ENCODE measurements at places on chromosomes 1 and 21. TPM values are rescaled to one million over a fixed set of nuclear protein-coding genes. Genes with fewer than 3 reads are reported as not detected.

Gene TTC24
- total RNA-seq = not detected

Gene FAM151A
- not detected for total RNA-seq

Gene LCE1C
- not detected for total RNA-seq

Gene FAM177B
- not detected for total RNA-seq

Gene TSPAN2
- total RNA-seq = 2.5 TPM

Gene MAB21L3
- 0.18 TPM for total RNA-seq

Gene ADARB1
- 2.1 TPM for total RNA-seq

Gene APOBEC4
- not detected for total RNA-seq

Gene OR2T29
- not detected for total RNA-seq

Gene NOS1AP
- total RNA-seq = not detected

DNA sequence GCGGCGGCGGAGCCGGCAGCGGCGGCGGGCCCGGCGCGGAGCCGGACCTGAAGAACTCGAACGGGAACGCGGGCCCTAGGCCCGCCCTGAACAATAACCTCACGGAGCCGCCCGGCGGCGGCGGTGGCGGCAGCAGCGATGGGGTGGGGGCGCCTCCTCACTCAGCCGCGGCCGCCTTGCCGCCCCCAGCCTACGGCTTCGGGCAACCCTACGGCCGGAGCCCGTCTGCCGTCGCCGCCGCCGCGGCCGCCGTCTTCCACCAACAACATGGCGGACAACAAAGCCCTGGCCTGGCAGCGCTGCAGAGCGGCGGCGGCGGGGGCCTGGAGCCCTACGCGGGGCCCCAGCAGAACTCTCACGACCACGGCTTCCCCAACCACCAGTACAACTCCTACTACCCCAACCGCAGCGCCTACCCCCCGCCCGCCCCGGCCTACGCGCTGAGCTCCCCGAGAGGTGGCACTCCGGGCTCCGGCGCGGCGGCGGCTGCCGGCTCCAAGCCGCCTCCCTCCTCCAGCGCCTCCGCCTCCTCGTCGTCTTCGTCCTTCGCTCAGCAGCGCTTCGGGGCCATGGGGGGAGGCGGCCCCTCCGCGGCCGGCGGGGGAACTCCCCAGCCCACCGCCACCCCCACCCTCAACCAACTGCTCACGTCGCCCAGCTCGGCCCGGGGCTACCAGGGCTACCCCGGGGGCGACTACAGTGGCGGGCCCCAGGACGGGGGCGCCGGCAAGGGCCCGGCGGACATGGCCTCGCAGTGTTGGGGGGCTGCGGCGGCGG is 1.0 kb downstream of the ARID1A start:
- no peak for DNase-seq

GRCh38 chr1:187236676-187237075 is 407.9 kb downstream of the PLA2G4A start:
- DNase-seq = no peak

DNA sequence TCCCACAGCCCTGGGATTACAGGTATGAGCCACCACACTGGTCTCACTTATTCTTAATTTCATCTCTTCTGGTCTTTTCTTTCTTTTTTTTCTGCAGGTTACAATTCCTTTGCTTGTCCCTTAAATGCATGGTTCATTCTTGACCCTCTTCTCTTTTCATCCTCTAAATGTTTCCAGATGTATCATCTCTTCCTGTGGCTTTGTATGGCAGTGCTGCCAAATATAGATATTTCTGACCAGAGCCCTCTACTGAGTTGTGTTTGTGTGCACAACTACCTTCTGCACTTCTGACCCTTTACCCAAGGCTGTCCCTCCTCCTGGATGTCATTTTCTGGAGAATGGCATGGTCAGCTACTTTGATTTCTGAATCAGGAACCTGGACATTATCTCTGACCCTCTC is 32.5 kb downstream of the OLFML3 start:
- peak; percentile 37 for DNase-seq

- no peak for DNase-seq
Observed at GRCh38 chr21:24988941-24989340, 618.3 kb downstream of the MRPL39 start.

DNA sequence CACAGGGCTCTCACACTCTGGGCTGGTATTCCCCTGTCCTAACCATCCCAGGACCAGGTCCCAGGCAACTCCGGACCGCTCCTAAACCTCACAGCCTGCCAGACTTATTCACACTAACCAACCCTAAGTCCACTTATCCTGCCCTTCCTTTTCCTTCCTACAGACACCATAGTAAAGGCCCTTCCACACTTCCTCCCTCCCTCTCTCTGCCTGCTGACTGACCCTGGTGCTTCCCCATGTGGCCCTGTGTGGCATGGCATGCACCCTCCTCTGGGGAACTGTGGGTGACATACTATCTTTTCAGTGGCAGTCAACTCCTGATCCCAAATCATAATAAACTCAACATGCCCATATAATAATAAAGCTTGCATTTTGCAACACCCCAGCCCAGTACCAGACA is 155.1 kb upstream of the DNAH14 start:
- no peak for DNase-seq

DNA sequence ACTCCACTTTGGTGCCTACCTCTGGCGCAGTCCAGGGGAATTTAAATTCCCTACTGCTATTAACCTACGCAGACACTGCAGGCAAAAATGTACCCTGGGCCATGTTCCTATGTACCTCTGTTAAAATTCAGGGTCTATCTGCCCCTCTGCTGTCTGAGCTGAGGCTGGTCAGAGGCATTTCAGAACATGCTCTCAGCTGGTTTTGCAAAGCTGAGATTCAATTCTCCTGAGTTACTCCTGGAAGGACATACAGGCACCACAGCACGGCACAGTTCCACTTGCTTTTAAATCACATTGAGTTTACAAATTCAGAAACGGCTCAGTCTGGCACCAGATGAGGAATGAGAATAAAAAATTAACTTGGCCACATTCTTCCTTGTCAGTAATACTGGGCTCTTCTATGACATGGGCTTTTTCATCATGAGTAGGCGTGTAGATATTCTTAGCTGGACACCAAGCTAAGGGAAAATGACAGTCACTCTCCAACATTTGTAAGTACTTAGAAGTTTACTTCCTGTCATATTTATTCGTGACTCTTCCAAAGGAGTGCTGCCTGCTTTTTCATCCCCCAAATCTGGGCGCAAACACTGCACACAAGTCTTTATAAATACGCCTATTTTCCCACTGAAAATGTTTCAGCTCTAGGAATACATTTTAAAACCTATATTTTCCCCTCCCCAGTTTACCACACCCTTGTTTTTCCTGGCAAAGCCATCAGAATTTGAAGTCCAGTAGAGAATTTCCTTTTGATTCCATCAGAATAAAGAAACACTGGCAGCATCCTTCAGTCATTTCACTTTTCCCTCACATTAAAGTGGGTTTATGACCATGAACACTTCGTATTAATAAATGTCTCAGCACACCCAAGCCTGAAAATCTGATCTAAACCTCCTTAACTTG is 1.9 kb downstream of the C1orf198 start:
- DNase-seq = peak; percentile 72

GRCh38 chr1:17016317-17016661 is 4.6 kb upstream of the ATP13A2 start:
- peak; percentile 41 for DNase-seq

- no peak for DNase-seq
Observed at GRCh38 chr1:17667641-17668040, 87.5 kb upstream of the ACTL8 start.

DNA sequence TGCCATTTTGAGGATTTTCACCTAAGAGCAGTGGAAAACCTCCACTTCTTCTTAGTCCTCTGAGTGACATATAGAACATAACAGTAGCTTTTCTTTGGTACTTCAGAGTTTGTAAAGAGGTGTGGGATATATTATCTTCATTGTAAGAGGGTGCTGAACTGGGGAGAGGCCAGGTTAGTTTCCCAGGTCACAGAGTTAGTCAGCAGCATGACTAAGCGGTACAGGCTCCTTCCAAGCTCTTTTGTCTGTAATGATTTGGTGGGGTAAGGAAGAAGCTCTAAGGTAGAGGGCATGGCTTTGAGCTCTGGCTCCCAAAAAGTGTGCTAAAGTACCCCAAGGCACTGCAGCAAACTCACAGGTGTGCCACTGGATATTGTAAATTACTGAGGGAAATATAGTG is 325.0 kb upstream of the PLXNA2 start:
- DNase-seq = no peak

- peak; percentile 89 for DNase-seq
Observed at GRCh38 chr1:42913426-42914091, 45.1 kb downstream of the SLC2A1 start.

- peak; percentile 70 for DNase-seq
Observed at GRCh38 chr1:45018599-45019230, 6.7 kb downstream of the UROD start.

GRCh38 chr1:10193288-10193687 is 17.1 kb upstream of the KIF1B start:
- no peak for DNase-seq

DNA sequence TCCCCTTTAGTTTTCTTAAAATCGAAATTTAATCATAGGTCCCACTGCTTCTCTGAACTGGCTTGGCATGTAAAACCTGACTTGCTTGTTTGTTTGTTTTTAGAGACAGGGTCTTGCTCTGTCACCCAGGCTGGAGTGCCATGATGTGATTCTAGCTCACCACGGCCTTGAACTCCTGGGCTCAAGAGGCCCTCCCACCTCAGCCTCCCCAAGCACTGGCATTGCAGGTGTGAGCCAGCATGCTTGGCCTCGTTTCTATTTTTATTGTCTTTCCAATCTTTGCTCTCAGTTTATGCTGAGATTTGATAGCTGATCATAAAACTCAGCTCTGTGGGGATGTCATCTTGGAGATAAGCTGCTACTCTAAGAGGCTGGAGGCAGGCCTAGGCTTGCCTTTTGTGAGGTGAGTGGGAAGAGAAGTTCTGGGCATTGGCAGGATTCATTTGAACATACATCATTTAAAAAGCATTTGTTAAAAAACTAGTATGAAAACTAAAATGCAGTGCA is 51.5 kb upstream of the GCLM start:
- DNase-seq = peak; percentile 40

DNA sequence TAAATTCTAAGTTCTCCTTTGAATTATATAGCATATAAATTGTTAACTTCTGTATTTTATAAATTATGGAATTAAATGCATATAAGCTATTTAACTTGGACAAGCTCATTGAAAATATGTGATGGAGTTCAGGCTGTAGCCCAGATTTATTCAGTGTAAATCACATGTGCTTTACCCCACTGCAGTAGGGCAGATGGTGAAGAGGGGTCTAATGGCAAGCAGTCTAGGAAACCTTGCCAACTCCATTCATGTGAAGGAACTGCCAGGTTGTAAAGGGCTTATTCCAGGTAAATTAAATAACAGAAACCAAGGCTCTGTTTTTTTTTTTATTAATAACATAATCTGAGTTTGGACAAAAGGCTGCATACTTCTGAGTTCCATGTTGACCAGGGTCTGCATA is 243.2 kb downstream of the NCAM2 start:
- DNase-seq = no peak

DNA sequence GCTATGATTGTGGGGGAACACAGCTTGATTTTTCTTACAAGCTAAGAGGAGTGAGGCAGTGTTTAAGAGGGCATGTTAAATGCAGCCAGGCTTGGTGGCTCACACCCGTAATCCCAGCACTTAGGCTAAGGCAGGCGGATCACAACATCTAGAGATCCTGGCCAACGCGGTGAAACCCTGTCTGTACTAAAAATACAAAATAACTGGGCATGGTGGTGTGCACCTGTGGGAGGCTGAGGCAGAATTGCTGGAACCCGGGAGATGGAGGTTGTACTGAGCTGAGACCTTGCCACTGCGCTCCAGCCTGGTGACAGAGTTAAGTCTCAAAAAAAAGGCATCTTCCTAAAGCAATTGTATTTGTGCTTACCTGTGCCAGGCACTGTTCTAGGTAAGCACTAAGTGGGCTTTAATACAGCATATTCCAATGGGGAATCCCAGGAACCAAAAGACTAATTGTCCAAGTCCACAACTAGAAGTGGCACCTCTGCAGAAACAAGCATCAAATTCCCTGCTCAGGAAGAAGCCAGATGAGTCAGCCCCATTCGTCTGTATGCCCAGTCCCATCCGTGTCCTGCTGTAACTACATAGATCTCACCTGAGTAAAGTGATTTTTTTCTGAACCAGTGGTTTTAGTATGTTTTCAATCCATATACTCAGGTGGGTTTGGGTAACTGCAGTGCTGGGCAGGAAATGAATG is 4.6 kb downstream of the RCC1 start:
- DNase-seq = peak; percentile 49

All from fibroblast of the aortic adventitia (primary cell).